ENCODE measurements at places on chromosomes 1 and 21.

GRCh38 chr21:36347962-36348328 is 27.9 kb downstream of the MORC3 start:
- DNase-seq: no peak

GRCh38 chr1:96996001-96996400 is 274.4 kb downstream of the PTBP2 start:
- no peak for DNase-seq

DNA sequence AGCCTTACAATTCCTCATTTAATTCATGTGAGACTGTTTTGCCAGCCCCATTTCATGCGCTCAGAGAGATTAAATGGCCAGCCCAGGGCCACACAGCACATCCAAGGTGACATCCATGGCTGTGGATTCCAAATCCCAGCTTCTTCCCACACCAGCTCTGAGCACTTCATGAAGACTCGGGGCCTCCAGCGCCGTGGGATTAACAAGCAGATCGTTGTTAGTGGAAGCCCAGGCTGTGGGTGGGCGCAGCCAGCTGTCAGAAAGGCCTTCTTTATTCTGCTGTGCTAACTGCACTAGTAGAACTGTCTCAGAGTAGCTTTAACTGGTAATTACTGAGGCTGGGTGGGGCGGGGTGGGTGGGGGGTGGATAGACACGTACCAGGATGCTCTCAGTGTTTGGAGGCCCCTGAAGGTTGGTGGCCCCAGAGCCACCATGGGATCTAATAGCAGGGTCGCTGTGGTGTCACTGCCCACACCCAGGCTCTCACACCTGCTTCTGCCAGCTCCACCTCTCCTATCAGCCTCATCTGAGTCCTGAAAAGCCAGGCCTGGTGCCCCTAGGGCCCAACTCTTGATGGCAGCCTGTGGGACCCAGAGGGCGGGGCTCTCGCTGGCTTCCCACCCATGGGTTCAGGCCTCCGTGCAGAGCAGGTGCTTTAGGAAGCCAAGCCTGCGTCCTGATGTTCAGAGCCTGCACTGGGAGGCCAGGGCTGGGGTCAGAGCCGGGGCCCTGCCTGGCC is 3.4 kb downstream of the BMP8A start:
- DNase-seq: no peak

DNA sequence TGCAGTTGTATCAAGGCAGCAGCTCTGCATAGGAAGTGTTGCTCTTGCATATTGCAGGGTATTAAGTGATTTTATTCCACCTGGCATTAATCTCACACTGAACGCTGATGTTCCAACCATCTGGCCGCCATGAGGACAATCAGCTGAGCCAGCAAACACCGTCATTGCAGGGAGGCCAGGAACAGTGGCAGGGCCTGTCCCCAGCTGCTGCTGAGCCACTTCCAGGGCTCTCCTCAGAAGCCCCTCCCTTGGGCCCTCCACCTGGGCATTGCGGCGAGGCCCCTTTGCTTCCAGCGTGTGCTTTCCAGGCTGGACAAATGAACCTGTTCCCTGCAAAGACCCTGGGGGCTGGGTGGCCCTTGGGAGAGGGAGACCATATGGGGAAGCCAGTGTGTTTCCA is 171.6 kb upstream of the C1orf174 start:
- no peak for DNase-seq

DNA sequence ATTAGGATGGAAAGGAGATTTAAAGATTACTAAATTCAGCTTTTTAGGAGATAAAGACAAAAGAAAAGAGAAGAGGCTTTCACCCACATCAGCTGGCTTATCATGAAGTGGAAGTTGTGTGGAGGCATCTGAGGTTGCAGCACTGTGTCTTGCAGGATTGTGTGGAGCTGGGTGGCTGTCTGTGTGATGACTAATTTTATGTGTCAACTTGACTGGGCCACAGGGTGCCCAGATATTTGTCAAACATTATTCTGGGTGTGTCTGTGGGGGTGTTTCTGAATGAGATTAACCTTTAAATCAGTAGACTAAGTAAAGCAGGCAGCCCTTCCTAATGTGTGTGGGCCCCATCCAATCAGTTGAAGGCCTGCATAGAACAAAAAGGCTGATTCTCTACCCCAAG is 3.9 kb downstream of the KCNA10 start:
- DNase-seq: no peak

GRCh38 chr1:14784790-14785773 is 186.6 kb downstream of the KAZN start:
- DNase-seq: no peak

- DNase-seq: no peak
Measured at GRCh38 chr21:43911935-43912487, 47.0 kb downstream of the AGPAT3 start.

DNA sequence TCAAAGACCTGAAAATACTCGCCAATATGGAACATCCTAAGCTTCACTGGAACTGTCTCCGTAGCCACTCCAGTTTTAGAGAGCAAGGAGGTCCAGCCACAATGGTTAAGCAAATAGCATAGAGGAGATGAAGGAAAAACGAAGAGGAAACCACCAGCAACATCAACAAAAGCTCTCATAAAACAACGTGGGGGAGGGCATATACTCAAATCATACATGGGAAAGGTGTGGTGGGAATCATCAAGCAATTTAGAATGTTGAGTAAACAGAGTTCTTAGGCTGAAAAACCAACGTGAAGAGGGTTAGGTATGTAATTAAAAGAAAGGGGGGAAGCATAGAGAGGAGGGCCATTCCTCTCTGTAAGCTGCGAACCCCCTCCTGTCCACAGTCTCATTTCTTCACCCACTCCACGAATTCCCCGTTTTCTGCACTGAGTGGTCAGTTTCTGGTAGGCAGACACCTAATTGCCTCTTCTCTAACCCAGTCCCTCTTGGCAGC is 1.0 kb downstream of the TMEM59 start:
- DNase-seq: no peak

- no peak for DNase-seq
Measured at GRCh38 chr1:44724296-44724954, 6.5 kb downstream of the RNU5D-1 start.

All from progenitor cell of endocrine pancreas (in vitro differentiated cells).